ENCODE measurements at places on chromosomes 3 and 15.

- DNase-seq = no peak
Observed at GRCh38 chr3:85875589-85875988, 916.8 kb downstream of the CADM2 start.

DNA sequence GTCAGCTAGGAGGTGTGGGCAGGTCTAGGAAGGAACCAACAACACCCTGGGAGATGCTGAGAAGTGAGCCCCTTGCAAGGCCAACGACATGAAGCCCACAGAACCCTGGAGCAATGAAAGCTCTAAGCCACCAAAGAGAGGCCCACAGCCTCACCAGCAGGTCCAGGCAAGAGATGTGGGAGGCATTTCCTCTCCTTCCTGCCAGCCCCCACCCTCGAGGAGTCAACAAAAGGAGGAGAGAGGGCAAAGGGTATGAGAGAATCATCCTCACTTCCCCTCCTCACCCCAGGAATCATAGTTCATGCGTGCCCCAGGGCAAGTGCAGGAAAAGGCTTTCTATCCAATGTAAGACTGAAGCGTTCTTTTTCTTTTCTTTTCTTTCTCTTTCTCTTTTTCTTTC, 195.8 kb downstream of the SHQ1 start:
- peak; percentile 16 for DNase-seq

DNA sequence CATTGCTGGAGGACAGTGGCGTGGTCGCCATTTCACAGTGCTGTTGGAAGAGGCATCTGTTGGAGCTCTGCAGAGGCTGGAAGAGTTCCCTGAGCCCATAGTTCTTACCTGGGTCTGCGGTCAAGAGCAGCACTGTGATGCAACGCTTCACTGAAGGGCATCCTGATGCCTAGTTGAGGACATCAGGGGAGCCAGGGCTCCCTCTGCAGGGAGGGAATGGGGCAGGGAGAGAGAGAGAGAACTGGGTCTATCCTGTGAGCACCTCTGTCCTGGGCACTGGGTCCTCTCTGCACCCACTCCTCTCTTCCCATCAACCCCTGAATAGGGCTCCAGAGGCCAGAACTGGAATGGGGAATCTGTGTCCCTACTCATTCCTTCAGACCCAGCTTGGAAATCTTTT, 23.9 kb upstream of the MOBP start:
- no peak for DNase-seq

- no peak for DNase-seq
Observed at GRCh38 chr3:9909221-9910013, 6.8 kb downstream of the IL17RE start.

GRCh38 chr15:60374628-60375081, 23.1 kb downstream of the ANXA2 start:
- DNase-seq = no peak

DNA sequence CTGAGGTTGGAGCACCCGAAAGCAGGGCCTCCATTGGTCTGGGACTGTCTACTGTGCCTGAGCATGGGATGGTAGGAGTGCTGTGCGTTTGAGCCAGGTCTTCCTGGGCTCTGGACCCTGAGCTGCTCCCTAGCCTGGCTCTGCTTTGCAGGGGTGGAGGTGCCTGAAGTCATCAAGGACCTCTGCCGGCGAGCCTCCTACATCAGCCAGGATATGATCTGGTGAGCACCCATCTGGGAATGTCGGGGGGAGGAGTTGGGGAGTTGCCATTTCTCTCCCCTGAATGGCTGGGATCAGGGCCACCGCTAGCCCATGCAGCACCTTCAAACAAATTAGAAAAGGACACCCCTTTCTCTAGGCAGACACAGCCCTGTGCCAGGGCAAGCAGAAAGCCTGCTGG, 20.7 kb downstream of the DUOX1 start:
- DNase-seq = no peak

- DNase-seq = no peak
Observed at GRCh38 chr15:59491062-59491461, 53.1 kb downstream of the FAM81A start.

- no peak for DNase-seq
Observed at GRCh38 chr15:97815835-97816234, 144.7 kb upstream of the ARRDC4 start.

GRCh38 chr3:14617508-14618023, 34.0 kb upstream of the CCDC174 start:
- no peak for DNase-seq

- peak; percentile 68 for DNase-seq
Observed at GRCh38 chr3:52277972-52278509, 408 bp downstream of the WDR82 start.

DNA sequence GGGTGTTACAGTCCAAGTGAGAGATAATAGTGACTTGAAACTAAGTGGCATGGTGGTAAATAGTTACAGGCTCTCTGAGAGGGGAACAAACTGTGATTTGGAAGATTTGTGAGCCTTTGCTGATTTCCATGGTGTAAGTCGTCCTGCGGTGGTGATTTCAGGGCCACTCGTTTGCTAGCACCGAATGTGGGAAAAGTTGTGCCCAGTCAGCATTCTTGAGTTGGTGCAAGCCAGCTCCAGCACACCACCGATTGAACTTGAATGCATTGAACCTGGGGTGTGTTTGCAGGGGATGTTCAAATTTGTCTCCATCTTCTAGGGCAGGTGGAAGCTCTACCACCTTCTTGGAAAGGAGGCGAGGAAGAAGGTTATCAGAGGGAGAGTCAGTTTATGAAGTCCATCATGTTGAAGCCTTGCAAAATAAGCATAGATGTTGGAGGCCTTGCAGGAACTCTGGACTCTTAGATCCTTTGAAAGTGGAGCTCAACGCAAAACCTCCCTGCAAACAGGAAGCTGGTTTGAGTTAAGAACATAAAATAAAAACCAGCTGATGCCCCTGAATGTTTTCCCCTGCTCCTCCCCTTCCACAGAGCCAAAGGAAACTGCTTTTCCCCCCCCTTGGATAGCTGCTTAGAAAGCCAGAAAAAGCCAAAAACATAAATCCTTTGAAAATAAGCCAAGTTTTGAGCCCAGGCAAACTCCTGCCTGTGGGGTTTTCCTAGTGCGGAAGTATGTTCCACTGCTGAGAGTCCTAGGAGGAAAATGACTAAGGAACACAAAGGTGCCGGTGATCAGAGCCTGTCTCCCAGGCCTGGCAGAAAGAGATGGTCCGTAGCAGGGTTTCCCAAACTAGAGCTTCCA, 21.9 kb downstream of the MAPKBP1 start:
- no peak for DNase-seq

- no peak for DNase-seq
Observed at GRCh38 chr3:111315930-111316587, 225.9 kb upstream of the CD96 start.

- DNase-seq = peak; percentile 86
Observed at GRCh38 chr3:177597311-177598096, 400.2 kb upstream of the TBL1XR1 start.

- no peak for DNase-seq
Observed at GRCh38 chr3:172698631-172699030, 12.2 kb downstream of the NCEH1 start.

- DNase-seq = no peak
Observed at GRCh38 chr3:71240034-71240433, 343.5 kb downstream of the FOXP1 start.

- DNase-seq = no peak
Observed at GRCh38 chr3:43785551-43785950, 94.8 kb downstream of the ABHD5 start.

DNA sequence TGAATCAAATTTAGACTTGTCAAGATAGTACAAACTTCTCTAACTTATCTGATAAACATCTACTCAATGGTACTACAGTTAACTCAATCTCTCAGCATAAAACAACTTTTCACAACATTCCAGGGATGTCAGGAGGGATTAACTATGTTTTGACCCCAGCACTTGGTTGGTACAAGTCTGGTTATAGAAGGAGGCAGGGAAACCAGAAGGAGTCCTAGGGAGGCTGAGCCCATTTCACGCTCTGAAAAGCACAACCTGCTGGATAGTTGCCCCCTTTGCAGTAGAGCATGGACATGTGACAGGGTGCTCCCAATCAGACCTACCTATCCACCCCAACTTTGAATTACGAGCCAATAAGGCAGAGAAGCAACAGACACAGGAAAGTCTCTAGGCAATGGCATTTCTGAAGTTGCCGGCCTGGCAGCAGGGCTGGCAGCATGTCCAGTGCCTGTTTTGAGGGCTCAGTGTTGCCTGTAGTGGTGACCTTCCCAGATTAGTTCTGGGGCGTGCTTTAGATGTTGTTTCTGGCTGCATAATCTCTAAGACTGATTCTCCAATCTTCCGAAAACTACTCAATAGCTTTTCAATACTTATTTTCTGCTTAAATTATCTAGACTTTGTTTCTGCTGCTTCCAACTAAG, 8.2 kb downstream of the ANKUB1 start:
- no peak for DNase-seq
